Heart left ventricle (tissue), 16 donors: ENCODE measurements at places on chromosomes 1 and 21. TPM values are rescaled to one million over a fixed set of nuclear protein-coding genes. Genes with fewer than 3 reads are reported as not detected.

- no peaks in the 10 kb centered on the region for H3K27me3 ChIP-seq
- H3K27ac ChIP-seq: no peak overlapping the region
These were observed 198.4 kb upstream of the PTGFR start for GRCh38 chr1:78292361-78292760.

DNA sequence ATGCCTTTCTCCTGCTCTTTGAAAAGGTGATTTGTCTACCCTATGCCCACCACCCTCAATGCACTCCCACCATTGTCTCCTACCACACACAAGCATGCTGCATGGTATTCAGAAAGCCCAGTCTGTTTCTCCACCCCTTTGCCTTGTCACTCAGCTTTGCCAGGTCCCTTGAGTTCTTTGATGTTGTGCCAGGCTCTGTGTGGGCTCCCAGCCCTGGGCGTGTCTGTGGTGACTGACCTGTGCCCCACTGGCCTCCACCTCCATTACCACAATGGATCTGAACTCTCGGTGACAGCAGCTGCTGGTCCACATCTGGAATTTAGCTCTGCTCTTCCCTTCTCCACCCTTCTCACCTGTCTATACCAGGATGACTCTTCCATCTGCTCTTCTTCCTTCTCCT is 34.9 kb downstream of the ATP2B4 start:
- peak overlapping the region; percentile 15 for H3K27ac ChIP-seq
- DNase-seq: peak; percentile 54
- H3K27me3 ChIP-seq: no peaks in the 10 kb centered on the region
- H3K4me3 ChIP-seq: no peak overlapping the region
- peaks cover 63% of the 10 kb centered on the region for H3K4me1 ChIP-seq
- peaks cover 4% of the 10 kb centered on the region for H3K36me3 ChIP-seq

MATN1 gene
- not detected for total RNA-seq

DNA sequence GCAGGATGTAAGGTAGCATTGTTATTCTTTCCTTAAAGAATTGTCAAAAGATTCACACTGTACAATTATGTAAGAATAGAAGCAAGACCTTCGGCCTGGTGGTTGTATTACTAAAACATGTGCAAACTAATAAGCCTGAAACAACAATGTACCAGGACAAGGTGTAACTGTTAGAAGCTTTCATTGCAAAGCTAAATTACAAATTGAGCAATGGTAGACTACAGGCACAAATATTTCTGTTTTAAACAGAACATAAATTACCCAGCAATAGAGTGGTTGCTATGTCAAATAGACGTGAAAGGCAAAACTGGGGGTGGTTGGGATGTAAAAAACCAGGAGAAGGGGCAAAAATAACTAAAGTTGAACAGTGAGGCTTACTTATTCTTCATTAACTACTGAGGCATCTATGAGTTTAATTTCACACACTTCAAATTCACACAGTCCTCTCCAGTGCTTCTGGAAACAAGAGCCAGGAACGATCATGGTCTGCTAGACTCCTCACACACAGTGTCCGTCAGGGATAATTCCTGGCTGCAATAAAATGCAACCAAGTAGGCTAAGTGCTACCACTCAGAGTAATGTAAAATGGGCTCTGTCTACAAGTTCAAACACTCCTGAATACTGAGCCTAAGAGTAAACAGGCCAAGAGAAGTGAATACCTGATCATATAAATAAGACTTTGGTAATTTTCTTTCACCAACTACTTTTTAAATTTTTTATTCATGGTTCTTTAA is 39.3 kb upstream of the C1orf198 start:
- no peak overlapping the region for H3K27ac ChIP-seq
- peaks cover 40% of the 10 kb centered on the region for H3K36me3 ChIP-seq
- H3K4me1 ChIP-seq: no peaks in the 10 kb centered on the region
- H3K27me3 ChIP-seq: no peaks in the 10 kb centered on the region

- DNase-seq: no peak
- no peaks in the 10 kb centered on the region for H3K27me3 ChIP-seq
- H3K27ac ChIP-seq: no peak overlapping the region
- H3K4me3 ChIP-seq: no peak overlapping the region
- no peaks in the 10 kb centered on the region for H3K4me1 ChIP-seq
These were observed 326.0 kb upstream of the RUNX1 start for GRCh38 chr21:35375115-35375514.

DNA sequence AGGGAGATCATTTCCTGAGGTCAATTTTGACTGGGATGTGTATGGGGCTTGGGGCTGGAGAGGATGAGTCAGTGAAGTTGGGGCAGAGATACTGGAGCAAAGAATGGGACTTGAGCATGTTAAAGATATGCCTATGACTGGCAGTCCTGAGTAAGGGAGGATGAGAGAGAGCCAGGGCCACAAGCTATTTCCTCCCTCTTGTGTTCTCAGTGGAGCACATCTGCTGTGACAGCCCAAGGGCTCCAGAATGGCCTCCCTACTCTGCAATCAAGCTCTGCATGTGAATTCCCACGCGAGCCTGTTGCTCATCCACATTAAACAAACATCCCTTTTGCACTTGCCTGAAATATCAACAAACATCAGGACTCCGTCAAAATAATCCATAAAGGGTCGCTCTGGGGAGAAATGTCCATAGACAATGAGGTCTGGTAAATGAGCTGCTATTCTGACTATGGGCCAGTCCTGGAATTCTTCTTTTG is 9.2 kb downstream of the ADCY10 start:
- H3K4me1 ChIP-seq: no peaks in the 10 kb centered on the region
- no peaks in the 10 kb centered on the region for H3K27me3 ChIP-seq
- no peak overlapping the region for H3K27ac ChIP-seq
- no peaks in the 10 kb centered on the region for H3K36me3 ChIP-seq

HJV gene
- 43.8 TPM for total RNA-seq

OR6N2 gene
- not detected for total RNA-seq

C8A gene
- total RNA-seq: not detected

DNA sequence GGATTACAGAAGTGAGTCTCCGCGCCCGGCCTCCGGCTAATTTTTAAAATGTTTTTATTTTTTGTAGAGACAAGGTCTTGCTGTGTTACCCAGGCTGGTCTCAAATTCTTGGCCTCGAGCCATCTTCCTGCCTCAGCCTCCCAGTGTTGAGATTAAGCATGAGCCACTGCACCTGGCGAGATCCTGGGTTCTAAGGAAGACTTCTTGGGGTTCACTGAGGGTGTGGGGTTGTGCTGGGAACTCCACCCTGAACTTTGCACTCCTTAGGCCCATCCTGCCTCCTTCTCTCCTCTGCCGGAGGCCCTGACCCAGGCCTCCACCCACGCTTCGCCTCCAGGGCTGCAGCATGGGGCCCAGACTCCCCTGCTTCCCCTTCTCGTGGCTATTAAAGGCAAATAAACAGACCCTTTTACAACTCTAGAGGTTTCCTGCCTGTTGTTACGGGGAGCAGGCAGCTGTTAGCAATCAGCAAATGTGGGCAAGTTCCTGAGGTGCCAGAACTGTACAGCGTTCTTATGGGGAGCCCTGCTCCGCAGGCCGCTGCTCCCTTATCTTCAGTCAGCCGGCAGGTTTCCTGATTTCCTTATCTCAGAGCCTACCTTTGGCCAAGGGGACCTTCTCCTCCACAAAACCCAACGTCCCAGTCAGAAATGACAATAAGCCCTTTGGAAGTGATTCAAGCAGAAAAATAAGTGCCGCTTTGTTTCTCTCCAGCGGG is 41.0 kb upstream of the LIN9 start:
- peaks cover 23% of the 10 kb centered on the region for H3K4me1 ChIP-seq
- H3K36me3 ChIP-seq: no peaks in the 10 kb centered on the region
- no peak for DNase-seq
- H3K27me3 ChIP-seq: no peaks in the 10 kb centered on the region

DNA sequence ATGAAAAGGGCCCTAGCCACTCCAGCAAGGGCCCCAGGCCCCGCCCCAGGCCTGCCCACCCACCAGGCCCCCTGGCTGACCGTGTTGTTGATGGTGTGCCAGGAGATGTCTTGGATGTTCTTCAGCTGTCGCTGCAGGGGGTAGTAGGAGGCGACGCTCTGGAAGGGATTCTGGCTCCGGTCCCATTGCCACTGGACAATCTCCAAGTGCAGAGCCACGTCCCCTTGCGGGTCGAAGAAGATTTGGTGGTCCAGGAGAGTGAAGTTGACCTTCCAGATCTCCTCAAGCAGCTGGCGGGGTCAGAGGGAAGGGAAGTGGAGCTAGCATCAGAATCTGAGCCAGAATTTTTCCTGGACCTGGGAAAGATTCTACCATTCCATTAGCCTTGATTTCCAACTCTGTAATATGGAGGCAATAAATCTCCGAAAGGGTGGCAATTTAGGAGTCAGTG is 10.2 kb downstream of the TAS1R2 start:
- H3K27ac ChIP-seq: no peak overlapping the region
- no peaks in the 10 kb centered on the region for H3K4me1 ChIP-seq
- no peaks in the 10 kb centered on the region for H3K27me3 ChIP-seq
- H3K36me3 ChIP-seq: no peaks in the 10 kb centered on the region
- no peak overlapping the region for H3K4me3 ChIP-seq

DNA sequence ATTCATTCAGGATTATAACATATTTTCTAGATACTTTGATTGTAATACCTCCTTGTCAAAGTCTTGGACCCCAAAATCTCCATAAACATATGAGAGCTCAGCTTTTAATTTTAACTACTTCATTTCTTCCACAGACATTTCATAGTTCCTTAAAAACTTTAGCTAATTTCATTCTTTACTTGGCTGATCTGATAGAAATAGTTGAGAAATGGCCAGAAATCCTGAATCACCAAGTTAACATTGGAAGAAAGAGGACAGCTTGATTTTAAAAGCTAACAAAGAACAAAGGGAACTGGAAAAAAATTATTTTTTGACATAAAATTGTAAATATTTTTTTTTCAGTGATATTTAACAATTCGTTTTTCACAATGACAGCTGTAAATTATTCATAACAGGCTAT is 216.5 kb downstream of the NTNG1 start:
- no peaks in the 10 kb centered on the region for H3K36me3 ChIP-seq
- no peaks in the 10 kb centered on the region for H3K27me3 ChIP-seq
- DNase-seq: no peak
- no peaks in the 10 kb centered on the region for H3K4me1 ChIP-seq

GRCh38 chr1:157105988-157106812 is 6.6 kb upstream of the ETV3L start:
- H3K36me3 ChIP-seq: no peaks in the 10 kb centered on the region
- no peak for DNase-seq
- no peak overlapping the region for H3K4me3 ChIP-seq

DNA sequence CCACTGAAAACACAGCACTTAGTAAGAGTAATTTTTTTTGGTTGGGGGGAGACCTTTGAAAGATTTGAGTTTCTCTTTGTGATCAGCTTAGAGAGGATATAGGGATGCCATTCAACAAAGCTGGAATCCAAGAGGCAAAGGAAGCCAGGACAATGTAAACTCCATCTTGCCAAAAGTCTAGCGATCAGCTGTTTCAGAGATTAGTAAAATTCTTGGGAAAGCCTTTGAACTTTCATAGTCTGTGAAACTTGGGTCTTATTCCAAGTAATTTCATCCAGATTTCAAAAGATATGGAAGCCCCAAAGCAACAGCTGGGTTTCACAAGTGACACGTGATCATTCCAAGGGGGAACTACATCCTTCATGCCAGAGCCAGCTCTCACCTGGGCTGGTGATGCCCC is 30.2 kb upstream of the TNR start:
- H3K4me3 ChIP-seq: no peak overlapping the region
- H3K27ac ChIP-seq: no peak overlapping the region
- DNase-seq: no peak

DNA sequence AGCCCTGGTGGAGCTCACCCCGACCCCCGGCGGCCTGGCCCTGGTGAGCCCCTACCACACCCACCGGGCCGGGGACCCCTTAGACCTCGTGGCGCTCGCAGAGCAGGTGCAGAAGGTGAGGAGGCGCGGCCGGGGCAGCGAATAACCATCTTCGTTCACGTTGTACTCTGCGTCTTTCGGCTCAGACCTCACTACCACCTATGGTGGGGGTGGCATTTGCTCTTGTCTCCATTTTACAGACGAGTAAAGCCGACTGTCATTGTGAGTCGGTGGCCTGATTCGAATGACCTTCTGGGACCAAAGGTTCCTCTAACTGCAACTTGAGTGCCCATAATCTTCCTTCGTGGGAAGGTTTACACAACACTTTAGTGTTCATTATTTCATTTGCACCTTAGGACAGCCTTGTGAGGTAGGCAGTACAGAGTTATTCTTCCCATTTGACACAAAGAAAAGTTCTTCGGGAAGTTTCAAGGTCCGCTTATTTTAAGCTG is 506 bp downstream of the C1orf50 start:
- no peaks in the 10 kb centered on the region for H3K27me3 ChIP-seq
- H3K4me1 ChIP-seq: peaks cover 40% of the 10 kb centered on the region
- peaks cover under 1% of the 10 kb centered on the region for H3K36me3 ChIP-seq
- peak overlapping the region; percentile 72 for H3K27ac ChIP-seq
- DNase-seq: no peak

DNA sequence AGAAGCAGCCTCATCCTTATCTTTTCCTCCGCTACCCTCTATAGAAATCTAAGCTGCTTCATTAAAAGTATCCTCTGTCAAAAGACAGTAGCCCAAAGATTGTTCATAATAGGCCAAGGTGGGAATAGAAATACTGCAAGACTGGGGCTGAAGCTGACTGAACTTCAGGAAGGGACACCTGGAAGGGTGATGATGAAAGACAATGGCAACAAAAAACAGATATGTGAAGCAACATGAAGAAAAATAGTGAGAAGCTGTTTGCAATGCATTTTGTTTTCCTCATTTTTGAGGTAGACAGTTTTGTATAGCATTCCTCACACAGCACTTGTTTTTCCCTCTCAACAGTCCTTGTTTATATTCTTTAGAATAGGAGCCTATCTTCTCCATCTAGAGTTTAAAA is 16.9 kb downstream of the DCAF8 start:
- no peak for DNase-seq
- H3K27ac ChIP-seq: no peak overlapping the region
- no peaks in the 10 kb centered on the region for H3K27me3 ChIP-seq
- H3K4me1 ChIP-seq: peaks cover 41% of the 10 kb centered on the region
- H3K4me3 ChIP-seq: no peak overlapping the region
- H3K36me3 ChIP-seq: no peaks in the 10 kb centered on the region

PADI3 gene
- total RNA-seq: not detected

DNA sequence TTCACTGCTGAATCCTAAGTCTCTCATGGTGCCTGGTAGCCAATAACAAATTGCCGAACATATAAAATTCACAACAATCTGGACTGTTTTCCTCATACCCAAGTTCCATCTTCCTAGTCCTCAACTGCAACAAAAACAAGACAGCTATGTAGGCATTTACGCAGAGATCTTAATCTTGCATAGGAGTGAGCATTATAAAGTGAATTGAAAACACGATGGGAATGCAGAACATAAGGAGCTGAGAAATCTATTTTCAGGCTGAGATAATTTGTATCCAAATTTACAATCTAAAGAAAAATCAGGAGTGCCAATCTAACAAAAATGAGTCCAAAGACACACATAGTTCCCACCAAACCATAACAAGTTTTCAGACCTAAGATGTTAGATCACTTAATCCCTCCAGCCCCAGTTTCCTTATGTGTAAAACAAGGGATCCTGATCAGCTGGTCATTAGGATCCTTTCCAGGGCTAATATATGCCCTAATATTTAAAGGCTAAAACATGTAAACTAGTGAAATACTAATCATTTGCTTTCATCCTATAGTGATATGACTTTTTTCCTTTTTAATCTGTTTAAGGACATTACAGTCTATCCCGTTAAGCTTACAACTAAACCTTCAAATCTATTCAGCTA is 1.9 kb downstream of the SLC16A1 start:
- H3K4me3 ChIP-seq: peak overlapping the region; percentile 70
- no peaks in the 10 kb centered on the region for H3K4me1 ChIP-seq
- DNase-seq: no peak
- H3K27me3 ChIP-seq: no peaks in the 10 kb centered on the region
- H3K27ac ChIP-seq: peak overlapping the region; percentile 27

SLAMF9 gene
- not detected for total RNA-seq
